ENCODE measurements at places on chromosomes 2 and 18. TPM values are rescaled to one million over a fixed set of nuclear protein-coding genes. Genes with fewer than 3 reads are reported as not detected.

ANTXR1 gene
- 86.0 TPM for total RNA-seq

KLHL30 gene
- 16.2 TPM for total RNA-seq

DNA sequence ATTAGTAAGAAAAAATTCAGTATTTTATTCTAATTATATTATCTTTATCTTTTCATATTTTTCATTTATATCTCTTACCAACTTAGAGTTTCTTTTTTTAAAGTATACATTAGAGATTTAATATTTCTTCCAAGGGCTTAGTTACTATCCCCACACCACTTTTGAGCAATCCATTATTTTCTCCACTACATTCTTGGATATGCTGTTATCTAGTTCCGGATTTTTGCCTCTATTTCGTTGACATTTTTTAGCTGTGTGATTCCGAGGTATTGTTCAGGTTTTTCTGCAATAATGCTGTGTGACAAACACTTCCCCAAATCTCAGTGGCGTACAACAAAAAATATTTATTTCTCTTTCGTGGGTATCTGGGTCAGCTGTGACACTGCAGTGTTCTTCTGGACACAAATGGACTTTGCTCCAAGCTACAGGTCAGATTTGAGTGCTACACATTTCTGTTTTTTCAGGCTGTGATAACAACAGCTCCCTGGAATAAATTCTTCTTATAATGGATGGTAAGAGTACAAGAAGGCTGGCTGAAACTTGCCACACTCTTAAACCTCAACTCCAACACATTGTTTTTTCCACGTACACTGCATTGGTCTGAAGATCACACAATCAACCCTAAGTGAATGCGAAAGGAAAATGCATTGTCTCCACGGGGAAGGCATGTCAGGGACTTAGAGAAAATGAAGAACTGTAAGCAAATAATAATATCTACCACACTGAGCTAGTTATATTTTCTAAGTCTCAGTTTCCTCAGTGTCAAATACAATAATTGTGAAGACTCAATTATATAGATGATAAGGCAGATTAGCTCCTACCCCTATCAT lies 50.9 kb upstream of the PSMD14 start:
- no peak for DNase-seq

CXCR4 gene
- 23.1 TPM for total RNA-seq

GRCh38 chr2:241011751-241012510 lies 13.5 kb downstream of the SNED1 start:
- no peak for DNase-seq

DNA sequence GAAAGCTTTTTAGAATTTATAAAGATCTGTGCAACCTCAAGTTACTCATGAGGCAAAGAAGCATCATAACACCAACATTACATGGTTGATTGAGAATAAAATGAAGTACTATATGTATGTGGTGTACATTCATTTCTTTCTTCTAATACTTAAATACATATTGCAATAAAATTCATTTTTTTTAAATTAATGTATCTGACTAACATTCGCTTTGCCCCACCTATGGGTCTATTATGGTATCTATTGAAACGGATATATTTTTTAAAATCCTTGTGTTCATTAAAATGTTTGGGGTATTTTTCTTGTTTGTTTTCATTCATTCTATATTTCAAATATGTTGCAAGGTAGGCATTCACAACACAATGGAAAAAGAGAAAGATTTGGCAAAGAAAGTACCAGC lies 237.5 kb downstream of the DSEL start:
- DNase-seq: no peak

DNA sequence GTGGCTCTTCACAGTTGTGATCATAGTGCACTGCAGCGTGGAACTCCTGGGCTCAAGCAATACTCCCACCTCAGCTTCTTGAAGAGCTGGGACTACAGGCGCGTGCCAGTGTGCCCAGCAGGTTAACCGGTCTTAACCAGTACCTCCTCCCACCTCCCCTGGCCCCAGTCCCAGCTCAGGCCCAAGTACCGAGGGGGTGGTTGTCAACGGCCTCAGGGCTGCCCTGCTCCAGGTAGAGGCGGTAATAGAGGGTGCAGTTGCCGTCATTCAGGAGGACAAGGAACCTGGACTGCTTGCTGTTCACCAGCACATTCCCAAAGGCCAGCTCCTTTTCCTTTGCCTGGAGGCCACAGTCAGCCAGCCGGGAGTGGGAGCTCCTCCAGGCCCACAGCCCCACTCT lies 19.7 kb downstream of the CFAP65 start:
- no peak for DNase-seq

- DNase-seq: no peak
Observed at GRCh38 chr2:37692711-37693110, 21.3 kb upstream of the CDC42EP3 start.

DNA sequence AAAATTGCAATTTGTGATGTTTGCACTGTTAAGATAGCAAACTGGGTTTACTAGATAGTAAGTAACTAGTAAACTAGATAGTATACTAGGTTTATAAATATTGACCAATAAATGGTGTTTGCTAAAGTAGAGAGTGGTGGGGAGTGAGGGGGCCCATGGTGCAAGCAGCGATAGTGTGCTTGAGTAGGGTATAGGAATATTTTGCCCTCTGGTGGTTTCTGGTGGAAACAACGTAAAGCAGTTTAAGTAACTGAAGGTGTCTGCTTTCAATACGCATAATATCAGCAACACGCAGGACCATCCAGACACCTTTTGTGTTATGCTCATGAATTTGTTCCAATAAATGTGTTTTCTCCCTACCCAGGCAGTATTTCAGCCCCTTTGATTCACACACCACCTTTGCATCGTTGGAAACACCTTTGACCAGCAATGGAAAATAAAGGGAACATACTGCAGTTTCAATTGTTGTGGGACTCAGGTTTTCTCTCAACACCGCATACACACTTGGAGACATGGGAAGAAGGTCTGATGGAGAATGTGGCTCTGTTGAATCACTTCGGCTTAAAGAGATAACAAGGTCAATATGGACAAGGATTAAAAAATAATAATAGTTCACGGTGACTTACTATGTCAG lies 16.7 kb upstream of the STAT1 start:
- DNase-seq: peak; percentile 45

CNGA3 gene
- total RNA-seq: 0.40 TPM

DSG2 gene
- total RNA-seq: 2.3 TPM

DNA sequence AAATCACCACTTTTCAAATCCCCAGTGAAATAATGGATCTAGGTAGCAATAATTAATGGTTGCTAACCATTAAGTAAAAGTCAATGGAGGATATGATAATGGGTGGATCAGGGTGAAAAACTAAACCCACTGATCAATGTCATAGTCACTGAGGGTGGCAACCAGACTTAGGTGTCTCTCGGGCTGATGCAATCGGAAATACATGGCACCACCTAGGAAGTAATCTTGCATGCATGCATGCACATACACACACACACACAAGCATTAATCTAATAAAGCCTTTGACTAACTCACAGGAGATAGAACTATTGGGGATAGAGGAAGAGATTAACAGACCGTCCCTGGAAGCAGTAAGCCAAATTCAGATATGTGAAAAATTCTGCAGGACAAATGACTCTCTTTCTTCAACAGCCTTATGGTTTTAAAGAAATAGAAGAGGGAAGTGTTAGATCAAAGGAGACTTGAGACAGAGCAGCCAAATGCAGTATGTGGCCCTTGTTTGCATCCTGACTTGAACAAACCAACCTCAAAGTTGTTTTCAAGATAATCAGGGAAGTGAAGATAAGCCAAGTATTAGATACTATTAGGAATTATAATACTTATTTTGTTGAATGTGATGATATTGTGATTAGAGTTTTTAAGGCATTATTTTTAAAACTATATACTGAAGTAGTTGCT lies 186.0 kb upstream of the RMP24 start:
- DNase-seq: no peak

AMER3 gene
- total RNA-seq: 0.09 TPM

CTLA4 gene
- total RNA-seq: 0.31 TPM

GRCh38 chr2:147231607-147232006 lies 613.2 kb upstream of the ACVR2A start:
- DNase-seq: no peak

DNA sequence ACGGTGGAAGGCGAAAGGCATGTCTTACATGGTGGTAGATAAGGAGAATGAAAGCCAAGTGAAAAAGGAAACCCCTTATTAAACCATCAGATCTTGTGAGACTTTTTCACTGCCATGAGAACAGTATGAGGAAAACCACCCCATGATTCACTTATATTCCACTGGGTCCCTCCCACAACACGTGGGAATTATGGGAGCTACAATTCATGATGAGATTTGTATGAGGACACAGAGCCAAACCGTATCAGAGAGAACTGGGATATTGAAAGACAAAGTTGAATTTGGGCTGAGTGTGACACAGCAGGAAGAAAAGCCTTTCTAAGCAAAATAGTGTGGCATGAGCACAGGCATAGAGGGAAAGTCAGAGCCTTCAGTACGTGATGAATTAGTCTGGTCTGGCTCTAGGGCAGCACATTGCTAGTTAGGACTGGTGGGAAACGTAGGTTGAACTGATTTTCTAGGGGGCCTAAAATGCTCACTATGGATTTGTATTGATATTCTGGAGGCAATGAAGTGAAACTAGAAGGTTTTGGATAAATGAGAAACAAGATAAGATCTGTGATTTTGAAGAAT lies 84.8 kb upstream of the RND3 start:
- DNase-seq: no peak

DNA sequence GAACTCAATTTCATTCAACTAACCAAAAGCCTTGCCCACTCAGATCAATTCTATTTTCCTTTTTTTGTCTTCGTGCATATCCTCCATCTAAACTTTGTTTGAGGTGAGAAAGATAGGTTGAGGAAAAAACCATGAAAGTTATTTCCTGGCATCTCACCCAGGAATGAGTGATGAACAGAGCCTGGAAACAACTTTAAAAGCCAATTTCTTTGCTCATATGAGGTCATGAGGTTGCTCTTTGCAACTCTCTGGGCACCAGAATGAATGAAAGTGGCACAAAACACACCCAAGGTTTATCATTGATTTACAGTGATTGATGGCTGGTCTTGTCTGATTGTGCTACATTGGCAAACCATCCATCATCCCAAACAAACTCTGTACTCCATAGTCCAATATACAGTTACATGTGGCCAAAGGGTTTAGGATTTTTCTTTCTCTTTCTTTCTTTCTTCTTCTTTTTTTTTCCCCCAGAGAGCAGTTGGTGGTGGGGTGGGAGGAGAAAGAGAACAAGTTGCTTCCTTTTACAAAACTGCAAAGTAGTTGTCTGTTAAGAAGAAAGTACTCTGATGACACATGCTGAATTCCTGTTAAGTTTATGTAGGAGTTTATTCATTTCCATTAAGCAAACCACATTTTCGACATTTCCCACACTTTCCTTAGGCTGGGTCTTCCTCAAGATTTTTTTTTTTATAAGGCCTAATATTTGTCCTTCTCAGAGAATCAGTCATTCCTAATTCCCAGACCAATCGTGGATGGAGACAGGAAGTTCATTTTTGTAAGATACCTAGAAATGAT lies 575.9 kb upstream of the ZEB2 start:
- DNase-seq: no peak

GRCh38 chr2:168635065-168635577 lies 167.3 kb upstream of the NOSTRIN start:
- DNase-seq: peak; percentile 98

DNA sequence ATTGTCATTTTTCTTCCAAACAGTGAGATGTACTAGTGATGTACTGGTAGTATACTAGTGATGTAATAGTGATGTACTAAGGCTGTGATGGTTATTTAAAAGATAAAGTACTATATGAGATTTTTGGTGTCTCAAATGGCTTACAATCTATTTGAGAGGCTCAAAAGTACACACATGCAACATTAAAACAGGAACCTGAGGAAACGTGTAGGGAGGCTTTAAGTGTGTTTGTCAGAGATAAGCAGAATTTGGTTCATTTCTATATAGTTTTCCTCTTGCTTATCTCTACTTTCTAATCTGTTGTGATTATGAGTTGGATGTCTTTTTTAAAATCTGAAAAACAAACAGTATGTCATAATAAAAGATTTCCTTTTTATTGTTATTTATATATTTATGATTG lies 100.9 kb upstream of the SERTAD2 start:
- DNase-seq: no peak

DNA sequence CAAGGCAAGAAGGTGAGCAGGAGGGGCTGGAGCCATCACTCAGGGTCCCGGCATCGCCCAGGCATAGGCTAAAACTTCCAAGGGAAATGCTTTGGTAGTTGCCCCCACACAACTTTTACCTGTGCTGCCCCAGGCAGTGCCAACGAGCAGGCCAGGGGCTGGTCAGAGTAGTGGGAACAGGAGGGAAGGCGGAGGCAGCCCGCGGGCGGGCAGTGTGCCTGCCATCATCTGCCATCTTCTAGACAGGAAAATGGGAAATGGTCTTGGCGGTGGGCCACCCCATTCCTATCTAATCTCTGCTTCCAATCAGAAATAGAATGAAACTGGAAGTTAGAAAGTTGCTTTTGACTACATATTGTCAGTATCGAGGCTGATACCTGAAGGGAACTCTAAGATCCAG lies 26.0 kb upstream of the LYPD6B start:
- no peak for DNase-seq

CFAP53 gene
- total RNA-seq: 0.18 TPM
